Activated T-cell treated with anti-CD3 and anti-CD28 coated beads for 1 hour (primary cell): ENCODE measurements at places on chromosomes 16 and 17.
A peak's percentile ranks its signal among the peaks of the same experiment; 100 is the strongest.

- DNase-seq = peak; percentile 35
Measured at GRCh38 chr17:30378241-30378824, 394 bp upstream of the CPD start.

DNA sequence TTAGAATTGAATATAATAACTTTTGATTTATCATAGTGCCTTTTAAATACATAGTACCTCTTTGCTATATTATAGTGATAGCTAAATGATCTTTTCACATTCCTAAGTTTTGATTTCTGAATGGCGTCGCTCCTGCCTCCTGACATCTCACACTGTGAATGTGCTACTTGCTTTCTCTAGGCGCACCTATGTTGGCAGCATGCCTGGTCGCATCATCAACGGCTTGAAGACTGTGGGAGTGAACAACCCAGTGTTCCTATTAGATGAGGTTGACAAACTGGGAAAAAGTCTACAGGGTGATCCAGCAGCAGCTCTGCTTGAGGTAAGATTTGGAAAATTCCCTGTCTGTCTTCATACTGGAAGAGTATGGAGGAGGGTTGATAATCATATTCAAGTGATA, 29.8 kb upstream of the ABCC11 start:
- no peak for DNase-seq

DNA sequence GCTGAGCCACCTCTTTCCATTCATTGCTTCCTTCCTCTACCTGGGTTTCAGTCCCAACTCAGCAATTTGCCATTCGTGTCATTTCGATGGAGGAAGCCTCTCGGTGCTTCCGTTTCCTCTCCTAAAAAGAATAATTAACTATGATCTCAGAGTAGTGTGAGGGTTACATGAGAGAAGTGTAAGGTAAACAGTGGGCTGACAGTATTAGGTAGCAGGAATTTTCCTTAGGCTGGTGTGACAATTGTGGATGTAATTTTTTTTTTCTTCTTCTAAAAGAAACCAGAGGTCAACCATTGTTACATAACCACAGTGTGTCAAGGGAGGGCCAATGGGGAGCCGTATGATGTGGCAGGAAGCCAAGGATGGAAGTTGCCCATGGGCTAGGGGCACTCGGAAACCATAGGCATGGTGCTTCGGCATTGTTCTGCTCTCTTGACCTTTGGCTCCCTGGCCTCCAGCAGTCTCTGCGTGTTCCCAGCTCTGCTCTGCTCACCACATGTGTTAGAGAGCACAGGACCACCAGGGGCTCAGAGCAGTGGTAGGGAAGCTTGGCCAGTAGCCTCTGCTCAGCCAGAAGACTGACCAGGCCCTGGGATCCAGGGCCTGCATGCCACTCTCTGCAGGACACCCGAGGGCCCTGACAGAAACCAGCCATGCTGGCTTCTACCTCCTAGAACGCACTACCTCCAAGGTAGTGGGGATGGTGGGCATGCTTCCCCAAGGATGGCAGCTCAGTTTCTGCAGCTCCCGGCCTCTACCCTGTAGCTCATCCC, 2.0 kb upstream of the TOP2A start:
- DNase-seq = no peak

DNA sequence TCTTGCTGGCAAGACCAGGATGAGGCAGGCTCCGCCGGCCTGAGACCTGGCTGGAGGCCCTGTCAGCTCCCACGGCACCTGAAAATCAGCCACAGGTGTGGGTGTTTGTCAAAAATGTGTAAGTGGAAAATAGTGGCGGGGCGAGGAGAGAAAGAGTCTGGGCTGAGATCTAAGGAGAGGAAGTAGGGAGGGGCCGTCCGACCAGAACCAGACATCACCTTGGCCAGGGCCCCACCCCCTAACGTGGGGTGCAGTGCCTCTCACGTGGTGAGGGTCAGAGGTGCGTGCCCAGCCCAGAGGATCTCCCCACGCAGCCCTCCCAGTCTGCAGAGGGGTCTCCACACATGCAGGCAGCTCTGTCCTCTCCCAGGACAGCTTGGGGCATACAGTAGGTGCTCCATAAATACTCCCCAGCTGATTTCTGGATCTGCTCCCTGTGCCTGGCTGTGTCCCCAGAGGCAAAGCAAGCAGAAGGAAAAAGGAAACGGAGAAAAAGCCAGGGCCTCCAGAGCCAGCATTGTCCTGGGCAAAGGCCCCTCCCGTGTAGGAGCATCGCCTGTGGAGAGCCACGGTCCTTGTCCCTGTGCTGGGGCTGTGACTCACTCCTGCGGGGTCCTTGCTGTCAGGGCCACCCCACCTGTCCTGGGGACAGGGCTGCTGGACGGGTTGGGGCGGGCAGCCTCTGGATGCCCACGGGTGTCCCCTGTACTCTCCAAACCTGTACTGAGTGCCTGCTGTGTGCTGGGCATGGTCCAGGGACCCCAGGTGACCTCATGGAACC, 16.7 kb downstream of the ZFPM1 start:
- no peak for DNase-seq

- no peak for DNase-seq
Measured at GRCh38 chr16:73069581-73070262, 21.8 kb upstream of the ZFHX3 start.

DNA sequence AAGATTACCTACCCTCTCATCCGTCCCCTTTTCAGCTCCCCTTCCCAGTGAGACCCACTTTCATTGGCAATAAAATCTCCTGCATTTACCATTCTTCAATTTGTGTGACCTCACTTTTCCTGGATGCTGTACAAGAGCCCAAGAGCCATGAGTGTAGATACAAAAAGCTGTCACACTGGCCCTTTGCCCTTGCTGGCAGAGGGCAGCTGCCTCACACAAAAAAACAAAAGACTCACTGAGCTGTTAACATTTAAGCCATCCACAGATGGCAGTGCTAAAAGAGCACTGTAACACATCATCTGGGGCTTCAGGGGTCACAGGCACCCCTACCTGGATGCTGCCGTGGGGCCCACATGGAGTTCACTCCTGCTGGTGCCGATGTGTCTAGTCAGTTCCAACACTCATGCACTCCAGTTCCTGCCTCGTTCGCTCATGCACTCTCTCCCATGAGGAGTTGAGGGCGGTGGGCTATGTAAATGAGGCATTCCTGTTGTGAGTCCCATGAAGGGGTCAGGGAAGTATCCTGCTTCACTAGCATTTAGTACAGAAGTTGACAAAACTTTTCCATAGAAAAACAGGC, 123.1 kb downstream of the CA10 start:
- no peak for DNase-seq

GRCh38 chr16:2170080-2170479, 14.5 kb downstream of the TRAF7 start:
- no peak for DNase-seq

DNA sequence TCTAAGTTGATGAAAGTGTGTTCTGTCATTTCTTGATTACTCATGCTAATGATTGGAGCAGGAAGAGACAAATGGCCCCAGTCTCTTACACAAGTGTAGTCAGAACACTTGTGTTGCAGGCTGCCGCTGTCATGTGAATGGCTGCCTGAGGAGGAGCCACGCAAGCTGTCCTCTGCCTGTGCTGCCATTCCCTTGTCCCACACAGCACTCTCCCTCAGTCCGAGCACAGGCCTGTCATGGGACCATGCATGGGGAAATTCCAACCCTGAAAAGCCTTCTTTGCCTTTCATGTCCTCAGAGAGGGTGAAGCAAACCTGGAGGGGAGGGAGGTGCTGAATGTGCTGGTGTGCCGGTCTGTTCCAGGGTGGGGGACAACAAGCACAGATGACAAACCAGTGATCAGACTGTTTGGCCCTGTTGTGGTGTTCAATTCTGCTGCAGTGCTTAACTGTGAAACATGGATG, 109.4 kb downstream of the MRTFB start:
- no peak for DNase-seq

GRCh38 chr16:89096768-89097391, 3.2 kb downstream of the ACSF3 start:
- peak; percentile 21 for DNase-seq

DNA sequence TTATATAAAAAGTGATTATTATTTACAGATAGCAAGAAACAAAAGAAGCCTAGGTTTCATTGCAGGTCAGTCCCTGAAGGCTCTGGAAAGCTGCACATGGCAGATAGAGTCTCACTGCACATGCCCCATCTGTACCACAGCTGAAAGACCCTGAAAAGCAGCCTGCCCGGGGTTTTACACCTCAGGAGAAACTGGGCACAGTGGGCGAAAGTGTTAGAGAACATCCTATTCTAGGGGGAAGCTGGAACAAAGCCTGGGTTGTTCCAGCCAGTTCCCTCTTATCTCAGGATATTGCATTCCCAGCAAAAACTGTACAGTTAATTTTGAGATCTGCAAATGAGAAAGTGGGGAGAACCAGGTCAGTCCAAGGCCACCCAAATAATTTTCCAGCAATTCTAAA, 419.7 kb downstream of the CNTNAP4 start:
- no peak for DNase-seq

GRCh38 chr16:55500530-55501011, 8.3 kb upstream of the LPCAT2 start:
- DNase-seq = no peak

DNA sequence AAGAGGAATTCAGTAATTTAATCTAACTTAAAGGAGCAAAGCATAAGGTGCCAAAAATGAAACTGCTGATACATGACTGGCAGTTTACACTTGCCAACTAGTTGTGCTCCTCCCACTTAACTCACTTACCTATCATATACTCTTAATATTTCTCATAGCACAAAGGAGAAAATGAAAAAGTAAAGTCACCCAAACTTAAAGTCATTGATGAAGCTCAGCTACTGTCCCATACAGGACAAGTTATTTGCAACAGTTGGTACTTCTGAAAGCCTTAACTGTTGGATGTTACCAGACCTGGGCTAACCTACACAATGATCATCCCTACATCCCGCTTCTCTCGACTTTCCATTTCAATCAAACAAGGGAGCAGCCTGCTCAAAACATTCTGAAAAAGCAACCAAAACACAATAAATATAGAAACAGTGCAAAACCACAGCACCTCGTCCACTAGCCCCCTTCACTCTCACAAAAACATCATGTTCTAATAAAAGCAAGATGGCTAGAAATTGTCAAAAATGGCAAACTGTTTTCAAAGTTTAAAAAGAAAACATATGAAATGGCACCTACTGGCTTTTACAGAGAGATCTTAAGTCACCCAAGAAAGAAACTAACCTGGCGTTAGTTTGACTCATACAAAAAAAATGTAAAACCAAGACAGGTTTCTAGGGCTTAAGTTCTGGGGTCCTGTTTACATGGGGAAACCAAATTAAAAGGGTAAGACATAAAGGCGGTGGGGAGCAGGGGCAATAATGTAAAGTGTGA, 868 bp downstream of the MED13 start:
- DNase-seq = no peak

GRCh38 chr17:39151150-39151942, at the start of gene PLXDC1:
Gene PLXDC1, minus strand, starts transcription at chr17:39151637. Its CDS starts 200 bp downstream, at chr17:39151437.
- DNase-seq = no peak

GRCh38 chr16:49542946-49543630, 169.5 kb downstream of the C16orf78 start:
- no peak for DNase-seq
